ENCODE measurements at places on chromosomes 1 and 21. TPM values are rescaled to one million over a fixed set of nuclear protein-coding genes. Genes with fewer than 3 reads are reported as not detected.

The MROH9 gene
- not detected for total RNA-seq

The MYBPH gene
- total RNA-seq = not detected

The S100A12 gene
- total RNA-seq = not detected

The TPM3 gene
- total RNA-seq = 459 TPM

The CIART gene
- 0.22 TPM for total RNA-seq

The LIPI gene
- not detected for total RNA-seq

The CFAP107 gene
- total RNA-seq = not detected

The NBPF4 gene
- total RNA-seq = 0.23 TPM

The CNKSR1 gene
- total RNA-seq = 0.35 TPM

The OR6P1 gene
- not detected for total RNA-seq

The EFNA1 gene
- 34.4 TPM for total RNA-seq

The SKI gene
- total RNA-seq = 23.5 TPM

The PKP1 gene
- 0.08 TPM for total RNA-seq

The ALPL gene
- total RNA-seq = 0.25 TPM

The RPS8 gene
- 1,677 TPM for total RNA-seq

The ALDH4A1 gene
- total RNA-seq = 13.4 TPM
